ENCODE measurements at places on chromosomes 5 and 9. TPM values are rescaled to one million over a fixed set of nuclear protein-coding genes. Genes with fewer than 3 reads are reported as not detected.

DNA sequence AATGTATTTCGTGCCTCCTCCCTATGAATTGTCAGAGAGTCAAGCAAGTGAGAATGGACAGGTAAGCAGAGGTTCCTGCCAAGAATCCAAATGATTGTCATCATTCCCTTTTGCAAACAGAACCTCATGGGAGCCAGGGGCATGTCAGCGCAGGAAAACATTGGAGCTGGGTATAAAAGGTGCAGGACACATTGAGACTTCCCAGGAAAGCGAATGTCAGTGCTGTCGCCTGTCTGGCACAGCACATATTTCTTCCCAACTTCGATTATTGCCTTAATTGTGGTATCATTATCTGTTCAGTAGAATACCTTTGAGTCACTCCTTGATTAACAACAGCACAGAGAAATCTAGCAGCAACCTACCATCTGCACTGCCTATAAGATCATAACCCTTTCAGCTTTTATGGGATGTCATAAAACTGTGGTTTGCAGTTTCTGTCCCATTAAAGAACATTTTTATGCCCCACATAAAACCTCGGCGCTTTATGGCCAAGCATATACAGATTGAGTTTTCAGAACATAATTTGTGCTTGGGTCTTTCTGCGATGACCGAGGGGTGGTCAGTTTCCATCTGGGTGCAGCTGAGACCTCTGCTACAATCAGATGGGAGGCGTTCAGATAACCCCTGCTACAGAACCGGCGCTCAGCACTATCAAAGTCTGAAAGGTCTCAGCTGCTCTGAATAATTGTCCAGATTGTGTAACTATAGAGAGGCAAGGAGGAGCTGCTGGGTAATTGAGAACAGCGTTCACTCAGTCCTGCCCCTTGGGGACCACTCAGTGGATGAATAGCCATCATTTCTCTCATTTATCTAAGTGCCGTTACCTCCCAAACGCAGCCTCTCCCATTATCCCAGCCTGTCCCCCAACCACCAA is 30.9 kb upstream of the WWC1 start:
- DNase-seq: no peak

DNA sequence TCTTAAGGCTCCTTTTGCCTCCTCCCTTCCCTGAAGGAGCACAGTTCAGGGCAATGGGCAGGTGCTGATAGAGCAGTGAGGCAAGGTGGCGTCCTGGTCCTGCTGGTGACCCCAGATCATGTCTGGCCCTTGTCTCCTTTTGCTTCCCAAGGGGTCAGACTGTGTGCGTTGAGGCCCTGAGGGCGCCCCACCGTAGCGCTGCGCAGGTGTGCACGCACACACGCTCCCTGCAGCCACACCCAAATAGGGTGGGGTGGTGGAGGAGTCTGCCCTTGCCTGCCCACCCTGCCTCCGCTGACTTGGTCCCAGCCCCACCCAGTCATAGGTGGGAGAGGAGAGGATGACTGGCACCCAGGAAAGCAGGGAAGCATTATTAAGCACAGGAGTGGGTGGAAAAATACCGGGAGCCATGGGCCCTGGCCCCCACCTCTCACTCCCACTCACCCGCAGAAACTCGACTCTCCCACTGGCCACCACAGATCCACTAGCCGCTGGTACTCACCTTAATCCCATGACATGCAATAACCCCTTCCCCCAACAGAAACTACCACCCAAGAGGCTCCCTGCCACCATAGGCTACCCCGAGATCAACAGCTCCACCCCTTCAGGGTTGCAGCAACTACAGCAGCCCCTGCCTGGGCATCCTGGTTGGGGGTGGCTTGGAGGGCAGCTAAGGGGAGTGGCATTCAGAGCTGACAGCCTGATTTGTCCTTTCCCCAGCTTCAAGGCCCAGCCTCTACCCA is 16.7 kb downstream of the PDLIM4 start:
- no peak for DNase-seq

GRCh38 chr9:91361291-91362050 is at the start of gene AUH:
Gene AUH, minus strand, starts transcription at chr9:91361918. Its CDS starts 29 bp downstream, at chr9:91361889.
- peak; percentile 94 for DNase-seq

DNA sequence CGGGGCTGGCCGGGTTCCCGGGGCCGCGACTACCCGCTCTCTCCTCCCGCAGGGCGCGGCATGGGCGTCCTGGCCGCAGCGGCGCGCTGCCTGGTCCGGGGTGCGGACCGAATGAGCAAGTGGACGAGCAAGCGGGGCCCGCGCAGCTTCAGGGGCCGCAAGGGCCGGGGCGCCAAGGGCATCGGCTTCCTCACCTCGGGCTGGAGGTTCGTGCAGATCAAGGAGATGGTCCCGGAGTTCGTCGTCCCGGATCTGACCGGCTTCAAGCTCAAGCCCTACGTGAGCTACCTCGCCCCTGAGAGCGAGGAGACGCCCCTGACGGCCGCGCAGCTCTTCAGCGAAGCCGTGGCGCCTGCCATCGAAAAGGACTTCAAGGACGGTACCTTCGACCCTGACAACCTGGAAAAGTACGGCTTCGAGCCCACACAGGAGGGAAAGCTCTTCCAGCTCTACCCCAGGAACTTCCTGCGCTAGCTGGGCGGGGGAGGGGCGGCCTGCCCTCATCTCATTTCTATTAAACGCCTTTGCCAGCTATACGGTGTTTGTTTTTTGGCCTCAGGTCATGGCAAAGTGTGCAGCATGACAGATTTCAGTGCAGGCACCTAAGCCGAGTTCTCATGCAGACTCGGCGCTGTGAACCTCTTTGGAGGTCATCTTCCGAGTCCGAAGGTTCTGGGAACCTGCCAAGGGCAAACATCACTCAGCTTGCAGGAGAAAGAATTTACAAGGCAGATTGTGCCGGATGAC is 516 bp downstream of the MRPL41 start:
- no peak for DNase-seq

SLCO6A1 gene
- total RNA-seq: not detected

GALNT12 gene
- 12.6 TPM for total RNA-seq

EIF4E1B gene
- not detected for total RNA-seq

DNA sequence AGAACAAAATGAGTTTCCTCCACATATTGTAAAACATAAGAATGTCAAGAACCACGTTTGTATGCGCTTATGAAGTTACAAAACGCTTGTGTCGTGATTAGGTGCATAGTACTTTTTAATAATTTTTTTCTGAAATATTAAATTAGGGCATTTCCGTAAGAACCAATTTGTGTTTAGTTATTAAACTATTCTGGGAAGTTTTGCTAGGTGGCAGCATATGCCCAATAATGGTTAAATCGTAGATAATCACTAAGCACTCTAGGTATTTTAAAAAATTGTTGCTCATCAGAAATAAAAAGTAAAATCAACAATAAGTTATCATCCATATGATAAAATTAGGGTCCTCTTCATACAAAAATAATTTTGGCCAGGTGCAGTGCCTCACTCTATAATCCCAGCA is 5.4 kb downstream of the SRFBP1 start:
- no peak for DNase-seq

DNA sequence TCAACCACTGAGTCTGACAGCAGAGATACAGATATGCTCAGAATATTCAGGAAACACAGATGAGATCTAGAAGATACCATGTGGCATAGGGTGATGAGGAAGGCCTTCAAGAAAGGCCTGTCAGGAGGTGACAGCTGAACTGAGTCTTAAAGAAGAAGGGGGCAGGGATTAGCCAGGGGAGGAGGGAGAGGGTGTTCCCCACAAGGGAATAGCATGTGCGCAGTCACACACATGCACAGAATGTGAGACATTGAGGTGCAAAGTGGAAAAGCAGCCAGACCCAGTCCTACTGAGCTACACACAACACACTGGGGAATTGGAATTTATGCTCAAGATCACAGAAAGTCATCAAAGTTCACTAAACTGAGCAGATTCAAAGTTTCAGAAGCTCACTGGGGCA is 3.0 kb upstream of the SLC25A48 start:
- no peak for DNase-seq

SHROOM1 gene
- 6.3 TPM for total RNA-seq

GRCh38 chr9:121376214-121376830 is 6.3 kb upstream of the STOM start:
- no peak for DNase-seq

OR1Q1 gene
- 0.33 TPM for total RNA-seq

DNA sequence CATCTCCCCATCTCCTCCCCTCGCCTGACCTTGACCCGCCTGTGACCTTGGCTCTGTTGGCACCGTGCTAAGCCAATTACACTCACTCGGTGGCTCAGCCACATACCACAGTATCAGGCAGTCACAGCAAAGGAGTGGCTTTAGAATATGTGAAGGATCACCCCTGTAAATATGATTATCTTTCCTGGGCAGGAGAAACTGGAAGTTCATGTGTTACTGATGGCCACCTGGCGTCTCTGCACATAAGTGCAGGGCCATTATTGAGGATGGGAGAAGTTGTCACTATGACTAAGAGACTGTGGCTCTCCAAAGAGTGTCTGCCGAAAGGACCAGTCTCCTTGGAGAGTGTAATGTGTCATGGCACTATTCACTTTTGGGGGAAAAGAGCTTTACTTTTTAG is 116.9 kb upstream of the S1PR3 start:
- DNase-seq: no peak

GRCh38 chr9:98538626-98539031 is 170.1 kb downstream of the GABBR2 start:
- no peak for DNase-seq

- DNase-seq: no peak
Measured at GRCh38 chr5:39148983-39149534, 70.3 kb downstream of the FYB1 start.

SLC6A7 gene
- total RNA-seq: not detected

TMEM232 gene
- total RNA-seq: 0.91 TPM

- no peak for DNase-seq
Measured at GRCh38 chr5:180235846-180236245, 26.8 kb upstream of the RASGEF1C start.

DNA sequence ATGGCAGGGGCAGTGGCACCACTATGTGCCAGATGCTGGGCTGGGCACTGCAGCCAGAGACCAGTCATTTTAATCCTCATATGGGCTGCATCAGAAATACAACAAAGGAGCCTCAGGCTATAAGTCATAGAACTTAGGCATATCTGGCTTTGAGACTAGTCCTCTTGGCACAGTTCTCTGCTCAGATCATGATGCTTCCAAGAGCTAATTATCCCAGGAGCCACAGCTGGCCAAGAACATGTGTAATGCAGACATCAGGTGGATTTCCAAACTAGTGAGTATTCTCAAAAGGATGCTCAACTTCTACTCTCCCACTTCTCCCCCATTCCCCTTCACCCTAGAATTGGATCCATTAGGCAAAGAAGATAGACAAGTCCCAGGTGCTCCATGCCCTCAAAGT is 562.2 kb upstream of the TRPC7 start:
- DNase-seq: no peak

DNA sequence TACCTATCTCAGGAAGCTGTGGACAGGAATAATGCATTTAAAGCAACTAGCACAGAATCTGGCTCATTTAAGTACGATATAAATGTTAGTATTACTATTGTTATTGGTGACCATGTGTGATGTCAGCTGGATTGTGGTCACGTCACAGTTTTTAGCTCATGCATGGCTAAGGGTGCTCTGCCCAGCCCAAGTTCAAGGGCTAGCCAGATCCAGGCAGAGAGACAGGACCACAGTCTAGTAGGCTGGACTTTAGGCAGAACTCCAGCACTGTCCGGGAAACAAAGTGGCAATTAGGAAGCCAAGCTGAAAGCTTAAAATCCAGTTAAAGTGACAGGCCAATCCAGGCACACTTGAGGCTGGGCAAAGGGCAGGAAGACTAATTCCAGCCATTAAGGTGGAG is 273.6 kb downstream of the ADAMTSL1 start:
- DNase-seq: no peak

Measured in activated naive CD8-positive, alpha-beta T cell treated with anti-CD3 and anti-CD28 coated beads, Interleukin-2, amount 10 ng/mL, durations not matched to agents 7 days and 5 days (primary cell).